Keratinocyte (primary cell): ENCODE measurements at places on chromosomes 4 and X. TPM values are rescaled to one million over a fixed set of nuclear protein-coding genes. Genes with fewer than 3 reads are reported as not detected.

Gene FAM114A1
- polyA plus RNA-seq, result 39.8 to 79.4 TPM (median 47.2 TPM) in 3 replicates

Gene IL13RA1
- 17.9 to 27.8 TPM (median 22.8 TPM) in 3 replicates for polyA plus RNA-seq

Gene ANK2
- 0.06 to 0.44 TPM (median 0.22 TPM) in 3 replicates for polyA plus RNA-seq

Gene CYSLTR1
- 0.03 TPM in 1 of 3 replicates, not detected in the others for polyA plus RNA-seq

Gene TCEAL6
- polyA plus RNA-seq, result not detected in 3 replicates

Gene SRPX
- 31.9 to 166 TPM (median 53.8 TPM) in 3 replicates for polyA plus RNA-seq

Gene CTAG1A
- polyA plus RNA-seq, result not detected in 3 replicates

GRCh38 chrX:20378233-20378920 lies 111.7 kb upstream of the RPS6KA3 start:
- no peak for DNase-seq

- DNase-seq, result no peak
Observed at GRCh38 chr4:36249610-36250009, 5.3 kb upstream of the ARAP2 start.

DNA sequence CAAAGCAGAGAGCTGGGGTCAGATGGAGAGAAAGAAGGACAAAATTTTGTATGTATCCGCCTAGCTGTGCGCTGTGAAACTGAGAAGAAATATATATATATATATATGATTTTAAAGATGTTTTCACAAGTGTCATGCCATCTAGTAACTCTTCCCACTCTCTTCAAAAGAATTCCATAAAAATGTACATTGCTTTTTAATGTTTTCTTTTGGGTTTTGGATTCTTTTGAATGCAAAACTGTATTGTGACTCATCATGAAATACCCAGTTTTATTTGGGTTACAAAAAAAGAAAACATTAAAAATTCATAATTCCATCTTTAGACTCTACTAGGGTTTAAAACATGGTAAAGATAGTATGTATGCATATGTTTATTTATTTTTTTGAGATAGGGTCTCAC lies 34.3 kb upstream of the IGFBP7 start:
- no peak for DNase-seq

GRCh38 chrX:108254636-108255035 lies 163.1 kb downstream of the ATG4A start:
- DNase-seq, result no peak

DNA sequence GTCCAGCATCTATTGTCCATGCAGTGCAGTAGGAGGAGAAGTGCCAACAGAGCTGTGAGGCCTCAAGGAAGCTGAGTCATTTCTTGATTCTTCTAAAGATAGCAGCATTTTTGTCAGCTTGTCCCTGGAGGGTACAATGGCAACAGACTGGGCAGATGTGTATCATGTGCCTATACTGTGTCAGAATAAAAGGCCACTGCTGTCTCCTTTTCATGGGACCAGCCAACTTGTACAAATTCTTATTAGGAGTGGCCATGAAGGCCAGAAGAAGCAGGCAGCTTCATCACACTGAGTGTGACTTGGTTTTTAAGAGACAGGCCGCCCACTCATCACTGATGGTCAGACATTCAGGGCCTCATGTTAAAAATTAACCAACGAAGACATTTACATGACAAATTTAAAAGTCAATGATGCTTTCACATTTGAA lies 185.0 kb upstream of the FAM241A start:
- no peak for DNase-seq

- no peak for DNase-seq
Observed at GRCh38 chr4:119394826-119395225, 72.9 kb upstream of the FABP2 start.
